ENCODE measurements at places on chromosomes 3 and 15.

DNA sequence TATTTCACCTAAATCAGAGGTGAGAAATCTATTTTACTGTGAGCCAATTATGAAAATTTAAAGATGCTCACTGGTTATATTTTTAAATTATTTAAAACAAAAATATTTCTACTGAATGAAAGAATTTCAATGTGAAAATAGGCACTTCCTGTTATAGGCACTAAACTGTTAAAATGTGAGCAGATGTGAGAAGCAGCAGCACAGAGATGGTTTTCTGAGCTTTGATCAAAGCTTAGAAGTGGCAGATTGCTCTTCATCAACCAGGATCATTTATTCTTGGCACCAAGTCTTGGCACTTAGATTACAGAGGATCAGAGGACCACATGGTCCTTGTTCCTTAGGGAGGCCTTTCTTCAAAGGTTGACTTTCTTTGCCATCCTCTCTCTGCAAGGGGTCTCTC, 18.0 kb upstream of the TSC22D2 start:
- no peak for DNase-seq

DNA sequence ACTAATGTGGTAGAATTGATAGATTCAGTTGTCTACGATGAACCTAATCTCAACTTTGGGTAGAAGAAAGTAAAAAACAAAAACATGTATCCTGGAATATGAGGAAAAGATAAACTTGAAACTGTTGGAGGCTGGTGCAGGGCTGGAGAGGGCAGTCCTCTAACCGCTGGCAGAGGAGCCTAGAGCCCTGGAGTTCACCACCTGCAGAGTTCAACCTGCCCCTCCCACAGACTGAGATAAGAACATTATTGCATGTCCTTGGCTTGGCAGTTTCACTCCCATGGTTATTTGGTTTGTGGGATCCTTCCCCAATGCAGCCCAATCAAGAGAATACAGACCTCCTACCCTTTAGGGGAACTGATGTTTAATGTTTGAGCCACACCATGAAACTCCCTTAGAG, 53.2 kb upstream of the GATM start:
- no peak for DNase-seq

DNA sequence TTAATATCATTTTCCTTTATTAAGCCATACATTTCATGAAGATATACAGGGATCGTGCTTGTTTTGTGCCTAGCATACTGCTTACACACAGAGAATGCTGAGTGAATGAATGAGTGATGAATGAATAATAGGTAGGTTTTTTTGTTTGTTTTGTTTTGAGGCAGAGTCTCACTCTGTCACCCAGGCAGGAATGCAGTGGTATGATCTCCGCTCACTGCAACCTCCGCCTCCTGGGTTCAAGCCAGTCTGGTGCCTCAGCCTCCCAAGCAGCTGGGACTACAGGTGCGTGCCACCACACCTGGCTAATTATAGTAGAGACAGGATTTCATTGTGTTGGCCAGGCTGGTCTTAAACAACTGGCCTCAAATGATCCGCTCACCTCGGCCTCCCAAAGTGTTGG, 400.0 kb downstream of the ROBO1 start:
- DNase-seq: no peak

- no peak for DNase-seq
Observed at GRCh38 chr3:13417166-13417947, 2.8 kb downstream of the NUP210 start.

- DNase-seq: no peak
Observed at GRCh38 chr3:16545413-16546185, 32.1 kb upstream of the RFTN1 start.

- no peak for DNase-seq
Observed at GRCh38 chr3:43764056-43764455, 73.3 kb downstream of the ABHD5 start.
